ENCODE measurements at places on chromosomes 5 and 9.

- DNase-seq: no peak
These were observed 1184.8 kb downstream of the DTWD2 start for GRCh38 chr5:117803533-117803932.

- no peak for DNase-seq
These were observed 75.1 kb upstream of the ADCY2 start for GRCh38 chr5:7320701-7321301.

DNA sequence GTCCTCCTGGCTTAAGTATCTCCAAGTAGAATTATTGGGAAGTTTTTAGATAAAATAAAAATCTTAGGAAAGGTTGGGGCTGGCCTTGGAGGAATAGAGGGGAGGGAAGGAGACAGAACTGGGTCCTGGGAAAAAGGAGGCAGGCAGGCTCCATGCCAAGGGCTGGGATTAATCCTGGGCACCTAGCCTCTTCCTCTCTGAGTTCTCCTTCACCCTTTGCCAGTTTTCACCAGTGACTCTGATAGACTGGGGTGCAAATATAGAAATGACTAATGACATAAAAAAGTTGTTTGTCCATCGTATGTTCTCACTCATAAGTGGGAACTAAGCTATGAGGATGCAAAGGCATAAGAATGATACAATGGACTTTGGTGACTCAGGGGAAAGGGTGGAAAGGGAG is 81.9 kb downstream of the RMI1 start:
- DNase-seq: no peak

DNA sequence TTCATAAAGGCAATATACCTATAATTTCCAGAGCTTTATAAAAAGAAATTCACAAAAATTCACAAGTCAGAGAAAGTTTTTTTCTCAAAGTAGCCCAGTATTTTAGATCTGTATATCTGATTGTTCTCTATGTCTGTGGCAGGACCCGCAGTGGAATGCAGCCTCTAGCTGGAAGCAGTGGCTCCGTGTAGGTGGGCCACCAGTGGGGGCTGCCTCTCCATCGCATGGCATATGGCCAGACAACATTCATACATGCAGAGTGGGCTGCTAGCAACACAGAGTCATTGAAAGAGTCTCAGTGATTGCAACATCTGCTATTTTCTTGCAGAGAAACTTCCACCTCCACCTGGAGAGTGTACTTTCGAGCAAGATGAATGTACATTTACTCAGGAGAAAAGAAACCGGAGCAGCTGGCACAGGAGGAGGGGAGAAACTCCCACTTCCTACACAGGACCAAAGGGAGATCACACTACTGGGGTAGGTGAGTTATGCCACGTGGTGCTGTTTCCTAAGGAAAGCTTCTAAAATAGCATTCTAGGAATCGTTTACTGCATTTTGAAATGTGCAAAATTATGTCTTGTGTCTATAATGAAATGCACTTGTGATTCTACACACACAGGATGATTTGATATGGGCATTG is 88.5 kb upstream of the SMC5 start:
- no peak for DNase-seq

GRCh38 chr9:133512253-133513213 is 12.2 kb downstream of the MYMK start:
- no peak for DNase-seq
